ENCODE measurements at places on chromosomes 5 and 9.
A peak's percentile ranks its signal among the peaks of the same experiment; 100 is the strongest.

DNA sequence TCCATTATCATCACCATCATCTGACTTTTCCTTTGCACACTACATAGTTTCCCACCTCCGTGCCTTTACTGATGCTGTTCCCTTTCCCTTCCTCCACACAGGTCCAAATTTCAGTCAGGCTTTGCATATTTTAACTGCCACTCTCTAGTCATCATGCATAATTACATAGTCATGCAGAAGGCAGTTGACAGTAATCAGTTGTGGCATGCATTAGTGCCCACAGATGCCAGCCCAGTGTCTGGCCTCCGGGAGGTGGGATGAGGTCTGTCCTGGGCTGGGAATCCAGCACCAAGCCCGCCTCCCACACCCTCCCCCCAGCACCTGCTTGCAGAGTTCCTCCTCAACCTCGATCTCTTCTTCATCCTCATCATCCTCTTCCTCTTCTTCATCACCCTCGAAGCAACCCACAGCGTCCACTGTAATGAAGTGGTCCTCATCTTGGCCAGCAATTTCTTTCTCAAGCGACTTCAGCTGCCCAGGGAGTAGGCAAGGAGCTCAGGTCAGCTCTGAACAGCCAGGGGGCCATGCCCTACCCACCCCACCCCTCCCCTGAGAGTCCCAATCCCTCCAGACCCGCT is 8.8 kb downstream of the BBLN start:
- DNase-seq, result no peak

DNA sequence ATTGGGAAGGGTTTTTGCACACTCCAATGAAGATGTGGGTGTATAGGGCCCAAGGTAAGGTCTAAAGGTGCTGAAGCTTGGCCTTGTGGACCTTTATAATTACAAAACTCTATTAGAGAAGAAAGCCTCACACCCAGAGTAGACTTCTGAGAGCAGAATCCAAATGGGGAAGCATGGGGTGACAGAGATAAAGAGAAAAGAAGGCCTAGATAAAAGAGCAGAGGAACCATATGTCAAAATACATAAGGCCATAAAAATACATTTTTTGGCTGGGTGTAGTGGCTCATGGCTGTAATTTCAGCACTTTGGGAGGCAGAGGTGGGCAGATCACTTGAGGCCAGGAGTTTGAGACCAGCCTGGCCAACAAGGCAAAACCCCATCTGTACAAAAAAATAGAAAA is 27.4 kb upstream of the TCERG1 start:
- no peak for DNase-seq

DNA sequence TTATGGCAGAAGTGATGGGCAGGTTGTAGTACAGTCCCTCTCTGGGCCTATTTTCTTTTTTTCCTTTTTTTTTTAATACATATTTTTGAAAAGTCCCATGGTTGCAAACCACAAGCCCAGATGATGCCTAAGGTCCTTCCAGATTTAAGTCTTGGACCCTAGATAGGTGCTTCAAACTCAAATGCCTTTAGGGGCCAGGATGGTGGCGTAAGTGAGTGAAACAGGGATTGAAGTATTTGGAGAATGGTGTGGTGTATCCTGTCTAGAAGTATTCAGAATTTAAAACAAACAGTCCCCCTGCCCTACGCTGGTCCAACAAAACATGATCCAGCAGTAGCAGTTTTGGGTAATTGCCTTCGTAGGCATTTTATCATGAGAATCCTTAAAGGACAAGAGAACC is 2.2 kb downstream of the TIGD6 start:
- no peak for DNase-seq

DNA sequence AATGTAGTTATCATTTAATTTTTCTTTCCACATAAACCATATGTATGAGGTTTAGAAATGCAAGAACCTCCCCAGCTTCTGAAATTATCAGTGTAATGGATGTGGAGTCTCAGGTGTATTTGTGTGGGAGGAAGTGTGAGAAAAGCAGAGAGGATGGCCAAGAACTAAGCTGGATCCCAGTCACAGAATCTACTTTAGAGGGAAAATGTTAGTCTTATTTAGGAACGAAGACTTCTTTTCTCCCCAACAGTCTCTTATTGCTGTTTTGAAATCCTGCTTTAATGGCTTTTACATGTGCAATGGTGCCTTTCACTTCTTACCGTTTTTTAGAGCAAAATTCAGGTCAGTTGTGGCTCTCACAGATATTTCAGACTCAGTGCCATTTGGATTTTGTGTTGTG is 3.0 kb downstream of the EQTN start:
- no peak for DNase-seq

- DNase-seq, result no peak
Observed at GRCh38 chr9:94853887-94854286, 127.4 kb downstream of the AOPEP start.

GRCh38 chr5:65611524-65611923 is 12.6 kb downstream of the TRIM23 start:
- DNase-seq, result no peak

- DNase-seq, result no peak
Observed at GRCh38 chr5:149684371-149684770, 45.7 kb upstream of the PPARGC1B start.

DNA sequence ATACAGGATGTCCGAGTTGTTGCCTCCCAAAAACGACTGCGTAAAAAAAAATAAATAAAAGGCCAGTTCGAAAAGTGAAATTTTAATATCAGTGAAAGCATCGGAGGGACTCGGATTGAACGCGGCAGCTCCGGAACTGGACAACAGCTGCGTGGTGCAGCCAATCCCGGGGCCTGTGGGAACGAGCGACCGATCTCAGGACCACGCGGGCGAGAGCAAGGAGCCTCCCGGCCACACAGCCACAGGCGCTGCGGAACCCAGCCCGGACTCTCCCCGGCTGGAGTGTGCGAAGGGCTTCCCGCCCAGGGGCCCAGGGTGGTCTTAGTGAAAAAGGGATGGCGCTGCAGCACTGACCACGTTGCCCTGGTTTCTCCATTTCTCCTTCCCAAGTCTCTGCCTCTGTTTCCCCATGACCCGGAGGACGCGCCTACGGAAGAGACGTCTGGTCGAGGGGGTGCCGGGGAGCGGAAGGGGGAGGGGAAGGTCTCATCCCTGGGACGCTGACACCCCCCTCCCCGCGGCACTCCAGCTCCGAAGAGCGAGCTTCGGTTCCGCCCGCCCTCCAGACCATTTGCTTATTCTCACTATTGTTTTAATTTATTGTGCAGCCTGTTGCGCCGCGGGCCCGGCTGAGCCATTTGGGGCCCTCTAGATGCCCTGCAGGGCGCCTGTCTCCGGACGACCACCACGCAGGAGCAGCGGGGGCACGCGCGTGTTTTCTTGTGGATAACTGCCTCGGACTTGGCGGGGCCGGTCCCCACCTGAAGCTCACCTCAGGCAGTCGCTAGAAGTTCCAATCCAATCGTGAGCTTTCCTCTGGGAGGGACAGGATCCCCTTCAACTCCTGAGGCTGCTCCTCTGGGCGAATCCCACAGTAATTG is 303.0 kb downstream of the PARP8 start:
- no peak for DNase-seq

DNA sequence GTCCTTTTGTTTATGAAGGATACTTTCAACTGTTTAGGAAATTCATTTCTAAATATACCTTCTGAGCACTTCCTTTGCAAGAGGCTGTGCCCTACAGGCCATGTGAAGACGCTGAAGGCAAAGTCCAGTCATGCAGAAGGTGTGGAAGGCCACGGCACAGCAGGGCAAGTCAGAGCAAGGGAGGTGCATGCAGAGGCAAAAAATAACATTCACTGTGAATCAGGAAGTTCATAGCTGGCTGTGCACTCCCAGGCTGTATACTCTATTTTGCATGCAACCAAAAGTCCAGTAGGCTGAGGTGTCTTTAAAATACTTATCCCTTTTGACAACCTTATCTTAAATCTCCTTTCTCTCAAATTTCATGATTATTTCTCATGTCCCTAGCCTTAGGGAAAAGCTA is 50.3 kb downstream of the GNAQ start:
- DNase-seq, result peak; percentile 27

DNA sequence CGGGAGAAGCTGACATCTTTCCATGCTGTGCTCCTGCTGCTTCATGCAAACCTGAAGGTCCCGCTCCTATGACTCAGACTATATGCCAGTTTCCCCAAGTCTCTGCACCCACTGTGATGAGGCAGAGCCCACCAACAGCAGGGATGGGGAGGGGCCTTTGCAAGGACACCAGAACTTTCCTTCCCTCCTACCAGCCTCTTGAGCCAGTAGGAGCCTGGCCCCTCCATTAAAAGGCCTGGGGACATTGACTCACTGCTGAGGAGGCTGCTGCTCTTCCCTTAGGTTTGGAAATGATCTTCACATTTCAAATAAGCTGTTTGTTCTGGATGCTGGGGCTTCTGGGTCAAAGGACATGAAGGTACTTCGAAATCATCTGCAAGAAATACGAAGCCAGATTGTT is 26.1 kb upstream of the CTSL start:
- no peak for DNase-seq

DNA sequence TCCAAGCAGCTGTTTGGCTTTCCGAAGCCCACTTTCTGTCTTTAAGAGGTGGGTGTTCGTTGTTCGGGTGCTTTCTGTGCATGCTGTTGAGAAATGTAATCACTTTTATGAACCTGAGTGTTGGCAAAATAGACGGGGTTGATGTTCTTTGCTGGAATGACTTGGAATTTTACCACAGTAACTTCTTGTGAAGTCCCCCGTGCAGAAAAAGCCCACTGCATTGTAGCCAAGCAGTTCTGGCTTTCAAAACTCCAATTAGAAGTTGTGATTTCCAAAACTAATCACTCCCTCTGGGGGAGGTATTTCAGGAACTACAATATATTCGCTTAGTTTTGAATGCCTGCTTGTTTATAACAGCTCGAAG is 111.1 kb downstream of the PAM start:
- DNase-seq, result no peak

DNA sequence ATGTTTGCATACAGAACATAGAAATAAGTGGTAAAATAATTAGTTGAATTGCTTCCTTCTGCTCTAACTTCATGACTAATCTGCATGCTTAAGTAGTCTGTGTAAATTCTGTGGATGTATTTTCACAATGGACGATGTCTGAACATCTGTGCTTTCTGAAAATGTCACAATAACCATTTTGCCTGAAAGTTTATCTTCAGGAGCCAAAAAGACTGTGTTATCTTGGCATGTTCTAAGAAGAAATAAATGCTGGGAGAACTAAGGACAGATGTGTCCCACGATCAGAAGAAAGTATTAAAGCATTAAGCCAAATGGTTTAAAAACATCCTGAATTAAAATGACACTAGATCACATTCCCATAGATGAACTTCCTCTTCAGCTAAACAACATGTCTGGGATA is 397.6 kb downstream of the SPOCK1 start:
- no peak for DNase-seq

GRCh38 chr5:68176802-68177479 is 38.6 kb upstream of the PIK3R1 start:
- no peak for DNase-seq

DNA sequence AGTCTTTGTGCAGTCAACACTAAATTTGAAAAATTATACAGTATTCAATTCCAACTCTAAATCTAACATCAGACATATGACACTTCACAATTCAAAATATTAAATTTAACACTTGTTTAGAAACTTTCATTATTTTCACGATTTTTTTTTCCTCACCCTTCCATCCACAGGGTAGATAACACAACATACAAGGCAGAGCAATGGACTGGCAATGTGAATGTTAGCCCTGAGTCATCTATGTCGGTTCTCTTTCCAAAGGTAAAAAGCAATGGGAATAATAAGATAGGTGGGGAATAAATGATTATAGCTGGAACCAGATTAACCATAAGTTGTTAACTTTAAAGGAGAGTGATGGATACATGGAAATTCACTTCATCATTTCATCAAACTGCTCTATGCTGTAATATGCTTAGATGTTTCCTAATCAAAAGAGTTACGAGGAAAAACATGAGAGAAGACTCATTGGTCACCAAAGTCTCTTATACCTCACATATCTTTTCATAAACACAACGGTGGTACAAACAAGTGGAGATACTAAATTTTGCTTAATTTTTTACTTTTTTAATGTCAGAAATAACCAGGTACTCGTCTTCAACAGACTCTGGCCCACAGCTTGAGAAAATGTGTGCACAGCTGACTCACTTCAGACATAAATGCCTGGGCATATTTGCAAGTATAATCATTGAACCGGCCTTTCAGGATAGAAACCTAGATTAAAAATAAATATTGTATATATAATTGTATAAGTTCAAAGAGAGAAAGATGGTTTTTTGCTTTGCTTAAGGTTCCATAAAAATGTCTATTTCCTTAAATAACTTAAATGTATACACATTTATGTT is 23.0 kb downstream of the RFX3 start:
- no peak for DNase-seq

- no peak for DNase-seq
Observed at GRCh38 chr9:138077126-138077525, 199.5 kb downstream of the CACNA1B start.

DNA sequence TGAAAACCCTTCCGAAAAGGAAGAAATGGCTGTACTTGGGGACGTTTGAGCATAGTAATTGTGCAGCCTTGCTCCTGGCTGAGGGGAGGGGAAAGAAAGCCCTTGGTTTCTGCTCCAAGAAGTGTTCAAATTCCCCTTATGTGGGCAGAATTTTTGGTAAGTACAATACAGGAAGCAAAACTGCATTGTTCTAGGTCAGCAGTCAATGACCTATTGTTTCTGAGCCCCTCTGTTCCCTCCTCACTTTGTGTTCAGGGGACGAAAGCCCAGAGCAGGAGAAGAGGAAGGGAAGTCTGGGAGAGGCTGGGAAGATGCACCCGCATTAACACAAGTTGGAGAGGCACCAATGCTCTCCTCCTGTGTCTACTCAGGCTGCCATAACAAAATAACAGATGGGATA is 11.9 kb downstream of the BASP1 start:
- no peak for DNase-seq

GRCh38 chr5:74070766-74071165 is 444.8 kb downstream of the ARHGEF28 start:
- DNase-seq, result no peak

DNA sequence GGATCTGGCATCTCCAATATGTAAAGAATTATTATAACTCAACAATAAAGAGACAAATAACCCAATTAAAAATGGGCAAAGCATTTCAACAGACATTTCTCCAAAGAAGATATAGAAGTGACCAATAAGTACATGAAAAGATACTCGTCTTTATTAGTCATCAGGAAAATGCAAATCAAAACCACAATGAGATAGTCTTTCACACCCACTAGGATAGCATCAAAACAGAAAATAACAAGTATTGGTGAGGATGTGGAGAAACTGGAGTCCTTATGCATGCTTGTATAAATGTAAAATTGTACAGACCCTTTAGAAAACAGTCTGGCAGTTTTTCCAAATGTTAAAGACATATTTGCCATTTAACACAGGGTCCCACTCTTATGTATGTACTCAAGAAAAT is 39.1 kb upstream of the ITGA1 start:
- DNase-seq, result no peak

DNA sequence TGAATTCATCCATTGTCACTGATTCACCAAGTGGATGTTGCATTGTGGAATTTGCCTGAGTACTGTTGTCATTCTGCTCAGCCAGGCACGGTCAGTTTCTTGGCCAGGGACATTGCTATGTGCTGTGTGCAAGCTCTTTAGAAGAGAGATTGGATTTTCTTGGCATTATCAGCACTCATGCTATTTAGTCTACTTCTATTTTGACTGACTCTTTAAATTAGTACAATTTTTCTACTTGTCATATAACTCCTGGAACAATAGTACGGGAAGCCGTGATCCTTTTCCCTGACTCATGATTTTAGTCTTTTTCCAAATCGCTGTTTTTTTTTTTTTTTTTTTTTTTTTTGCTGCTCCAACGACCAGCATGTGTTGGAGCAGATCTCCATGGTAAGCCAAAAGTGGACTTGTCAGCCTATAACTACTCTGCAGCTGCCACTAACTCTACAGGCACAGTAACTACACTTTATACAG is 129.7 kb downstream of the CDC42SE2 start:
- no peak for DNase-seq

- DNase-seq, result no peak
Observed at GRCh38 chr5:14379739-14380497, 201.7 kb upstream of the OTULINL start.
